ENCODE measurements at places on chromosomes 13 and 19.
A peak's percentile ranks its signal among the peaks of the same experiment; 100 is the strongest.

GRCh38 chr13:47251771-47252170, 354.9 kb upstream of the HTR2A start:
- no peak for DNase-seq

GRCh38 chr19:30360376-30361106, 11.6 kb upstream of the ZNF536 start:
- DNase-seq: no peak

DNA sequence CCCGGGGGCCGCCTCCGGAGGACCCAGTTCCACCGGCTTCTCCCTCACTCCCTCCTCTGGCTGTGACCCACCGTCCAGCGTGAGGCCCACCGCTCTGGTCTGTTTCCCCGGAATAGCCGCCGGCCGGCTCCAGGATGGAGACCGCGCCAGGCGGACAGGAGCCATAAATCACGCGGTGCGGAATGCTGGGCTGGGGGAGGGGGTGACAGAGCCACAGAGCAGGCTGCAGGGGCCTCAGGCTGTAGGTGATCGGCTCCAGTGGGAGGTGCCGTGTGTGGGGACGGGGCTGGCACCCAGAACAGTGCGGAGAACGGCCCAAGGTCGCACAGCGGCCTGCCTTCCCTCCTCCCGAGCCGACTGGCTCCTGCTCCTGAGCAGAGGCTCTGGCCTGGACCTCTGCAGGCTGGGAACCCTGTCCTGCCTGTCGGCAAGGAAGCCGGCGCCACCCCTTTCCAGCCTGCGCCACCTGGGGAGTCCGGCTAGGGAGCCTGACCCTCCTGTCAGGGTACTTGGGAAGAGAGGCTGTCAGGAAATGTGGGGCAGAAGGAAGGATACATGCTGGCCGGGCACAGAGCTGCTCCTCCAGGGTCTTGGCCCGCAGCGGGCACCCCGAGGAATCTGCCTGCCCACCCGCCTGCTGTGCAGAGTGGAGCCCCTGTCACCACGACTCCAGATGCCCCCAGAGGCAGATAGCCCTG, 8.3 kb downstream of the PIAS4 start:
- peak; percentile 43 for DNase-seq

DNA sequence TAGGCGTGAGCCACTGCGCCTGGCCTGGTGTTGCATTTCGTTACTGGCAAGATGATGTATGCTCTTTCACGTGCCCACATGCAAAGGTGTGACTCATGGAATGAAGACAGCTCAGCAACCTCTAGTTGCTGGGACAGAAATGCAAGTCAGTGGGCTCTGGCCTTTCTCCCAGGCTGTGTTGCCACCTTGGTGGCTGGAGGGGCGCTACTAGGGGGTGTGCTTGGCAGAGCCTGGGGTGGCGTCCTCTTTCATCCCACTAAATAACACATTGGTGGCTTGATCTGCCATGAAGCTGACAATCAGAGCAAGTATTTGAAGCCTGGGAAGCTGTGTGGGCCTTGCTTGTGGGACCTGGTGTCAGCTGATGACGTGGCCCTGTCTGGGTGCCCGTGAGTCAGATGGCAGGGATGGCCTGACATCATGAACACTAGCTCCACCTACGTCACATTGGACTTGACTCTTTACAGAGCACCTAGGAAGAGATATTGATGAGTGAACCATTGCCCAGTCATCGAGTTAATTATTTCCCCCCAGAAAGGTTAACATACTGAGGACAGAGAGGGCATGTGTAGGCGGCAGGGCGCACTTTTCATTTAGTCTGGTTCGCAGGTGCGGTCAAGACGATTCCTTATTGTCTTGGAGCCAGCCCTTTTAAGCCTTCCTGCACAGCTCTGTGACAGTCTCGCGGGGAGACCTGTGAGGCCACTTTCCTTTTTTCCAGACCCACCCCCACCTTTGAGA, 154.2 kb downstream of the TM9SF2 start:
- DNase-seq: no peak

DNA sequence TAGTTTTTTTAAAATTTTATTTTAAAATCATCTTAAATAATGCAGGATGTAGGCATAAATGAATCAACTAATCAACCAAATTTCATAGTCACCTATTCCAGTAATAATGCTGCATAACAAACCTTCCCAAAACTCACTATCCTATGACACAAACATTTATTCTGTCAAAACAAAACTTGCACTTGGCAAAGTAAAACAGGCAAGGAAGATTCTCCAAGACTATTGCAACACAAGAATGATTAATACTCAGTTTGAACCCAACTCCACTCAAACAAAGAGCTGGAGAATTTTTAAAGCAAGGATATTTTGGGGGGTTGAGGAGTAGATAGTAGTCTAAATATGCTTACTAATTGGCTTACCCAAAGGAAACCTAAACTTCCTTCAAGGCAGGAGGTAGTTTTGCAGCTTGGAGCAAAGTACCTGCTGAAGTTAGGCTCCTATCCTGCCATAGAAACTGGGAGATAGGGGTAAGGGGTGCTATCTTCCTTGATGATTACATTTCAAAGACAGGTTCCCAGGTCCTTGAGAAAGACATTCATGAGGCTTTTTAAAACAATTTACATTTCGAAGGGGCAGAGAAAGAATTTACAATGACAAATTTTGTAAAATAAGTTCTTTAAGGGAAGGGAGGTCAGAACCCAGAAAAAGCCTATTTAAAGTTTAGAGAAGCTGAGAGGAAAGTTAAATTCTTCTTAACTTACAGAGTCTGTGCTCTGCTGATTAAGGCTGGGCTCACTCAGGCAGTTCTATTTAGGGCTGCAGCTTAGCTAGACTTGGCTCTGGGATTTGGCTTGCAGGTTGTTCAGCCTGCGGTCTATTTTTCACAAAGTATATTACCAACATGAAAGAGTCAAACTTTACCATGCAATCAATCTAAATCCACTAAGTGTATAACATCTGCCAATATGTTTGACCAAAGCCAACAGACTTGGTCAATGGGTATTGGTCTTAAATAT, 549.0 kb downstream of the KCTD12 start:
- DNase-seq: no peak

GRCh38 chr13:98450026-98450425, 126.9 kb downstream of the STK24 start:
- DNase-seq: no peak

GRCh38 chr13:109281017-109281902, 505.1 kb downstream of the IRS2 start:
- no peak for DNase-seq

DNA sequence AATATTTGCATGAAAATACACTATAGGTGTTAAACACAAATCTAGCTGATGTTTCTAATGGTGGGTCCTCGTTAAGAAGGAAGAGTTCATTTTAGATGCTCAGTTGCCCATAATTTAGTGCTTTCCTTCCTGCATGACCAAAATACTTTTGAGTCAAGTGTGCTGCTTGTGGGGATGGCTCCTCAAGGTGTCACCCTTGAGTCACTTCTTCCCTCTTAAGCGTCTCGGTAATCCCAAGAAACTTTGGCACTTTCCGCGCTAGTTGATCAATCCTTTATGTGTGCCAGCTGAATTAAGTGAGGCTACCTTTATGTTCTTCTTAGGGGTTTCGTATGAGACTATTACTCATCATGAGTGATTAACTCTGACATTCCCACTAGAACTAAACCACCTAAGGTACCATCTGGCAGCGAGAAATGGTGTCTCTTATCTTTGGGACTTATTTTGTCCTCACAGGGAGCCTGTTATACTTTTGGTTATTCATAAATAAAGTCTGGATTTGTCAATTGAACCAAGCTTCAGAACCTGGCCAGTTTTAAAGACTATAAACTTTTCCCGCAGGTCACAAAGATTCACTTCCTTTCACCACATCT, 106.8 kb downstream of the NHLRC3 start:
- DNase-seq: peak; percentile 40

GRCh38 chr13:30806784-30807183, 71.4 kb downstream of the ALOX5AP start:
- DNase-seq: no peak

DNA sequence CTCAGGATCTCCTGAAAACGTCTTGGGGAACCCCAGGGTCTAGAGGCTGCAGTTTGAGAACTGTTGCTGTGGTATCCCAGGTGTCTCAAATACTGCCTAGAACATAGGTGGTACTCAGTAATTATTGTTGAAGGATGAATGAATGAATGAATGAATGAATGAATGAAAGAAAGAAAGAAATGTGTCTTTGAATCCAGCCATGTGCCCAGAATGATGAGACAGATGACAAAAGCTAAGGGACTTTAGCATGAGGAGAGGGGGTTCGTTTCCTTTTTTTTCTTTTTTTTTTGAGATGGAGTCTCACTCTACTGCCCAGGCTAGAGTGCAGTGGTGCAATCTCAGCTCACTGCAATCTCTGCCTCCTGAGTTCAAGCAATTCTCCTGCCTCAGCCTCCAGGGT, 7.8 kb downstream of the LSR start:
- no peak for DNase-seq

GRCh38 chr13:54486421-54487166, 1458.0 kb downstream of the OLFM4 start:
- no peak for DNase-seq

GRCh38 chr19:30064771-30065494, 122.9 kb downstream of the URI1 start:
- no peak for DNase-seq

DNA sequence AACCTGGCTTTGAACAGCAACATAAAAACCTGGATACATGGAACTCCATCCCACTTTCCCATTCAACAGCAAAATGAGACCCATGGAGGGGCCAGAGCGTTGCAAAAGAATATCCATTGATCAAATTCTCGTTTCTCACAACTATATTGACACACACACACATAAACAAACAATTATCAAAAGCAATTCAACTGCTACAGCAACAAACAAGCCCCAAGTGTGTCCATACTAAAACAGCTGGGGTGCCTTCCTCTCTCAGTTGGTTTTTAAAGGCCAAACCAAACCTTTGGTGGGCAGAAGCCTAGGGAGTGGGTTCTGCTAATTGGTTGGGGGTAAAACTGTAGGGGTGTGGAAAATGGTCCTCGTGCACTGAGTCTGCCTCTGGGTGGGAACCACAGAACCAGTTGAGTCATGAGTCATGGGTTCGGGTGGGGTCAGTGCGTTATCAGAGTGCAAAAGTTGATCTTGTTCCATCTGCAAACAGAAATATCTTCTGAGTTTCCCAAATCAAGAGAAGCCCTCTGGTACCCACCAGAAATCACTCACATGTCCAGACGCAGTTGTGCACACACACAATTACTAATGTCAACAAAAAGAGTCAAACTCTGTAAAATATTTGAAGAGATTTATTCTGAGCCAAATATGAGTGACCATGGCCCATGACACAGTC, 18.5 kb downstream of the GPR42 start:
- DNase-seq: no peak

DNA sequence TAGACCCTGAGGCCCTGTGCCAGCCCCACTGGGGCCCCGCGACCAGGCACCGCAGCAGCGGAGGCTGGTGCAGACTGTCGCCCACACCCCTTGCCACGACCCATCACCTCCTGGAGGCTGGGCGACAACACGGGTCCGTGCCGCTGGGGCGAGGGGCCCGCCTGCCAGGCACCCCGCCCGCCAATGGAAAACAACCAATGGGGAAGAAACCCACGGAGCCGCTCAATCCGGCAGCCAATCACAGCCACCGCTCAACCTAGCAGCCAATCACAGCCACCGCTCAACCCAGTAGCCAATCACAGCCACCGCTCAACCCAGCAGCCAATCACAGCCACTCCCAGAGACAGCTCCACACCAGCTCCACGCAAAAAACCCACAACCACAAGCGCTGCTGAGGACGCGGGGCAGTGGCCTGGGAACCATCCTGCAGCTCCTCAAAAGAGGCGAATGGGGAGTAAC, 29.7 kb downstream of the GPX4 start:
- DNase-seq: no peak

DNA sequence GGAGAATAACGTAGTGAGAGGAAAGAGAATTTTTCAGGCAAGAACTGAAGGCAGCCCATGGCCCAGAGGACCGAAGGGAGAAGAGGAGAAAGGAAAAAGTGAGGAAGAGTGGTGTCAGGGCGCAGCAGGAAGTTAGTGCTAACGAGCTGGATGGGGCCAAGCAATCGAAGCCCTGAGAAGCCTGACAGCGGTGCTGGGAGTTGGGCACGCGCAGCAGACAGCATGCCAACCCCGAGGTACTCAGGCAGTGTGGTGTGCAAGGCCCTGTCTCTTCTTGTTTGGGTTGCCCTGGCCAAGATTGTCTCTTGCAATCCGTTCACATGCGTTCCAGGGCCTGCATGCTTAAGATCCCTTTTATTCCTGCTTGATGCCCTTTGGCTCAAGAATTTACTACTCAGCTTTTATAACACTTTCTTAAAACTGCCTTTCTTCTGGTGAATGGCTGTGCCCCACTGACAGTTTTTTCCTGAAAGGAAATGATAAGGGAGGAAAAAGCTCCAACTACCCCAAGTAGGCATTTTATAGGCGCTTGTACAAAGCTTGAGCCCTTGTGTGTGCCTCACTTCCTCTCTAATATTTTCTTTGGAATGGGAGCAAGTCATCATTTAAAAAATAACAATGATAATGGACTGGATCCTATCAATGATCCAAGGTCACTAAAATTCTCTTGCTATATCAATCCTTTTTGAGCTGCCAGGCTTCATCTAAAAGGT, 115.4 kb downstream of the FLT1 start:
- DNase-seq: no peak

- no peak for DNase-seq
Observed at GRCh38 chr13:25847635-25848626, 203.9 kb downstream of the SHISA2 start.

DNA sequence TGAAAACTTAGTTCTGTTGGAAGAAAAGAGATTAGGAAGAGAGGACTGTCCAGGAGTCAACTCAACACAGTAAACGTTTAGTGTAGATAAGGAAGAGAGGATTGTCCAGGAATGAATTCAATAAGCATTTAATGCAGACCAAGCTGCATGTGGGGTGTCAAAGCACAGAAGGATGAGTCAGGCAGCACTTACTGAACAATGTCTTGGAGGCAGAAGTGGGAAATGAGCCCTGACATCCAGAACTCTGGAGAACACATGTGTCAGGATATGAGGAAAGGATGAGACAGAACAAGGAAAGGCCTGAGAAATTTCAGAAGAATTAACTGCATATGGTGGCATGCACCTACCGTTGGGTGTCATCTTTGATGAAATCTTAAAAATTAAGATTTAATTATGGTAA, 429.2 kb upstream of the HTR2A start:
- no peak for DNase-seq

GRCh38 chr19:10644260-10645007, 9.7 kb upstream of the ILF3 start:
- DNase-seq: peak; percentile 84

DNA sequence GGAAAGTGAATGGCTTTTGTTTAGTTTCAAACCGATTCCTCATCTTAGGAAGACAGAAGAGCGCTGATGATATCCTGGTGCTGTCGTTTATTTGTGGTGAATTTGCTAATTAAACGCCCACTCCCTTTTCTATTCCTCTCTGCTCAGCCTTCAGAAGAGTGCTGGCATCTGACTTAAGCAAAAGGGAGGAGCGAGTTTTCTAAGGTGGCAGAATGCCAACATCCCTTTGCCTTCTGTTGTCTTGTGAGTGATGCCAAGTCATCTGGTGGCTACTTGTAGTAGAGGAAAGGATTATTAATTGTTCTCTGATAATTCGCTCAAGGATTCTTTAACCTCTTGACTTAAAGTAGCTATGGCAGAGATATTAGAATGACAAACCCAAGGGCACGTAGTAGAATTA, 68.1 kb downstream of the ERCC5 start:
- DNase-seq: no peak

Data from left ventricle myocardium inferior (tissue), 1 donor.